Activated effector memory CD4-positive, alpha-beta T cell treated with anti-CD3 and anti-CD28 coated beads, Interleukin-2, amount 50 U/mL, for 16 hours (primary cell): ENCODE measurements at places on chromosomes 12 and 14.

- no peak for DNase-seq
These were observed 304.2 kb downstream of the AKAP6 start for GRCh38 chr14:32633224-32633859.

DNA sequence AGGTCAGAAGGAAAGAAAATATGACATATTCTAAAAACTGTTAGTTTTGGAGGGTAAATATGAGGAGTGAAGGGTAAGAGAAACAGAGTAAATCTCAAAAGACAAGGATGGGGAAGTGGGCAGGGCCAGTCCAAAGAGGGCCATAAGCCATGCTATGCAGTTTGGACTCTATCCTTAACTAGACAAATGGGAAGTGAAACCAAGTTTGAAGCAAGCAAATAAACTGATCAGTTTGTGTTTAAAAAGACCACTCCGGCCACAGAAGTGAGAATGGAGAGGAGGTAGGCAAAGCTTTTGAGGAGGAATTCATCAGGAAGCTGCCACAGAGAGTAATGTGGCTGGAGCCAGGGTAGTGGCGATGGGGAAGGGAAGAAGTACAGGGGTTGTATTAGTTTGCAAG lies 37.5 kb upstream of the DAAM1 start:
- DNase-seq, result no peak

GRCh38 chr14:46381674-46382073 lies 269.9 kb downstream of the RPL10L start:
- no peak for DNase-seq

- no peak for DNase-seq
These were observed 31.5 kb downstream of the EPS8 start for GRCh38 chr12:15757553-15758255.

DNA sequence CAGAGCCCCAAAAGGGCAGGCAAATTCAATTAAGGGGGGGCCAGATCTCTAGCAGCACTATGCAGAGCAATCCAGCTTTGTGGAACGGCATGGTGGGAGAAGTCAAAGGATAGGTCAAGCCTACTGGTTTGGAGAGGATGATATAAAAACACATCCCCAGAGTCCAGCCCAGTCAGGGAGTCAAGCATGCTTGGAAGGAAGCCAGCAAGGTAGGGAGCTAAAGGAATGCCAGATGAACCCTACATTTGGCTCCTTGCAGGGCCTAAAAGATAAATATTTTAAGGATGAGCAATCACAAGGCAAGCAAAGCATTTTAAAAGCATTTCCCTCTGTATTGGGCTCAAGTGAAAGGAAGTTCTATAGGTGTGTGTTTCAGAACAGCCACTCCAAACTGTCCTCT lies 21.4 kb downstream of the KCTD10 start:
- DNase-seq, result no peak
